ENCODE measurements at places on chromosomes 11 and 22. TPM values are rescaled to one million over a fixed set of nuclear protein-coding genes. Genes with fewer than 3 reads are reported as not detected.

Gene KCNK4
- total RNA-seq, result not detected

Gene NAALADL1
- 6.3 TPM for total RNA-seq

Gene POU2AF2
- total RNA-seq, result not detected

Gene SOX10
- total RNA-seq, result not detected

DNA sequence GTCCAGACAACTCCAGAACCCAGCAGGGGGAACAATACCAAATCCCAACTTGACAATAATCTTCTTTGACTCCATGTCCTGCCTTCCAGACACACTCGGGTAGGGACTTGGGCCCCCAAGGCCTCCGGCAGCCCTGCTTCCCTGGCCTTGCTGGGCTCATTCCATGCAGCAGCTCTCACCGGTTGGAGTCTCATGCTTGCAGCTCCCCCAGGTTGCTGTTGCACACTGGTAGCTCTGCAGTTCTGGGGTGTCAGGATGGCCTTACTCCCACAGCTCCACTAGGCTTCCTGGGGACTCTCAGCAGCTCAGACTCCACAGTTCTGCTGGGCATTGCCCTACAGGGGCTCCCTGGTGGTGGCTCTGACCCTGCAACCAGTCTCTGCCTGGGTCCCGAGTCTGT lies 42.8 kb downstream of the ST3GAL4 start:
- DNase-seq, result no peak

GRCh38 chr11:133911171-133911570 lies 45.6 kb downstream of the IGSF9B start:
- DNase-seq, result no peak

DNA sequence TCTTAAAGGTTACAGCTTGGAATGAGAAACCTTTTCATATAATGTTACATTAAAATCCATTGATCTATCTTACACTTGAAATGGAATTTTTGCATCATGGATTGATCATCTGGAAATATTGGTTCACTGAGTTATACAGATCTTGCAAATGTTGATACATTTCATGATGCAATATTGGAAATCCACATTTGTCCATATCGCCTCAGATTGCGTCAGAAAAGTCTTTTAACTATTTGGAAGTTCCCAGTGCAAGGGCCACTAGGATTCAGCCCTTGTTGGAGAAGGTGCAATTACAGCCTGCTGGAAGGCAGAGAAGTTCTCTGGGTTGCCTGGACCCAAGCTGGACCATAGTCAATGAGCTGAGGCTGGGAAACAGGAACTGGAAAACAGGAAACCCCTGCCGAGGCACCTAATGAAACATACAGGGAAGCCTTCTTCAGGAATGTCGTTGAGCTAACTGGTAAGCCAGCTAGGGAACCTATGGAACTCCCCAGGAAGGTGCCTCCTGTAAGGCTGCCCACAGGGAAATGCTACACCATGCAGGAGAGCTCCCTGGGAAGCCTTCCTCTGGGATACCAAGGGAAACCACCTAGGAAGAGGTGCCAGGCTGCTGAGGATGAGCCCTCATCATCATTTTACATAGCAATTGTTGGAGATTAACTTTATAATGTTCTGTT lies 600.4 kb upstream of the CADM1 start:
- DNase-seq, result no peak

GRCh38 chr11:45704635-45705034 lies 39.2 kb upstream of the CHST1 start:
- DNase-seq, result no peak

DNA sequence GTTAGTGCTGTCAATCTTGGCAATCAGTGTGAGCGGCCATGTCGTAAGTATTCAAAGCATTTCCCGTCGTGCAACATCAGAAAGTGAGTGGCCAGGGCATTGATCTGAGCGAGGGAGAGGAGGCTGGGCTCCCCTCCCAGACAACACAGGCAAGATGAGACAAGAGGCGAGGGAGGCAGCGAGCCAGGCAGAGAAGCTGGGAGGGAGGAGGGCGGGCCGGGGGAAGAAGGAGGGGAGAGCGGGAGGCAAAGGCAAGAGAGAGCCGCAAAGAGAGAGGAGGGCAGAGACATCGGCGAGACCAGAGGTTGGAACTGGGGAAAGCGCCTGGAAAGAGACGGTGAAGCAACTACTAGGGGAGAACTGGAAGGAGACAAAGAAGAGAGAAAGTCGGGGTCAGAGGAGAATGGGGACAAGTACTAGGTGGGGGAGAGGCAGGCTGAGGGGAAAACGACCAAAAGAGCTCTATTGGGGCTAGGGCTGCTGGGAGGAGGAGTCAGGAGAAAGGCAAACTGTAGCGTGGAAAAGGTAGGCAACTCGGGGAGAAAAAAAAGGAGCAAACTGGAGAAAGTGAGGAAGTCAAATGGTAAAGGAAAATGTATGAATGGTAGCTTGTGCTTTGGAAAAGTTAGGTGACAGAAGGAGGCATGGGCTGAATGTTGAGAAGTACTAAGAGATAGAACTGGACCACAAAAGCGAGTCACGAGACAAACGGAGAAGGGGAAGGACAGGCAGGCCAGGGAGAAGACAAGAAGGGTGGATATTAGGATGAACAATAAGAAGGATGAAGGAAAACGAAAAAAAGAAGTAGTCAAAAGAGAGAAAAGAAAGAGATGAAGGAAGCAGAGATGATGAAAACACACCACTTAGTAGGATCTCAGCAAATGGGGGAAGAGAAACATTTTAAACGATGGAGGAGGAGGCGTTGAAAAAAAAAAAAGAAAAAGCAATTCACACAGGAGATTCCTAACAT lies 130.5 kb upstream of the C11orf58 start:
- no peak for DNase-seq

DNA sequence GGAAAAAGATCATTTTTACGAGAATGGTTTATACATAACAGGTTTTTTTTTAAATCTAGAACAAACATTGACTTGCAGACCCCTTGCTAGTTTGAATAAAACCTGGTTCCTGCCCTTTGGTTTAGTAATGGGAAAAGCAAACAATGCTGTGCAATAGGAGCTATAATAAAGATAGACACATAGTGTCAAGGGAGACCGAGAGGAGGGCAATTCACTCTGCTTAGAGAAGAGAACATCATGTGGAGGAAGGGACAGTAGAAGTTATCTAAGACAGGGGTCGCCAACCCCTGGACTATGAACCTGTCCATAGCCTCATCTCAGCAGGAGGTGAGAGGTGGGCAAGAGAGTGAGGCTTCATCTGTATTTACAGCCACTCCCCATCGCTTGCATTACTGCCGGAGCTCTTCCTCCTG lies 7.0 kb upstream of the RDX start:
- no peak for DNase-seq

DNA sequence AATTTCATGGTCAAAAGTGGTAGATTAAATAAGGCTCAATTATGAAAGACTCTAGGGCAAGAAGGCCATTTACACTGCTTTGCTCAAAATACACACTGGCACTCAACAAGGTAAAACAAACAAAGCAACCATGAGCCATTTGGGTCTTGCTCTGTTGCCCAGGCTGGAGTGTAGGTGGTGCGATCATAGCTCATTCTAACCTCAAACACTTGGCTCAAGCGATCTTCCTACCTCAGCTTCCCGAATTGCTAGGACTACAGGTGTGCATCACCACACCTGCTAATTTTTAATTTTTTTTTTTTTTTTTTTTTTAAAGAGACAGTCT lies 10.9 kb upstream of the AGBL2 start:
- DNase-seq, result no peak

DNA sequence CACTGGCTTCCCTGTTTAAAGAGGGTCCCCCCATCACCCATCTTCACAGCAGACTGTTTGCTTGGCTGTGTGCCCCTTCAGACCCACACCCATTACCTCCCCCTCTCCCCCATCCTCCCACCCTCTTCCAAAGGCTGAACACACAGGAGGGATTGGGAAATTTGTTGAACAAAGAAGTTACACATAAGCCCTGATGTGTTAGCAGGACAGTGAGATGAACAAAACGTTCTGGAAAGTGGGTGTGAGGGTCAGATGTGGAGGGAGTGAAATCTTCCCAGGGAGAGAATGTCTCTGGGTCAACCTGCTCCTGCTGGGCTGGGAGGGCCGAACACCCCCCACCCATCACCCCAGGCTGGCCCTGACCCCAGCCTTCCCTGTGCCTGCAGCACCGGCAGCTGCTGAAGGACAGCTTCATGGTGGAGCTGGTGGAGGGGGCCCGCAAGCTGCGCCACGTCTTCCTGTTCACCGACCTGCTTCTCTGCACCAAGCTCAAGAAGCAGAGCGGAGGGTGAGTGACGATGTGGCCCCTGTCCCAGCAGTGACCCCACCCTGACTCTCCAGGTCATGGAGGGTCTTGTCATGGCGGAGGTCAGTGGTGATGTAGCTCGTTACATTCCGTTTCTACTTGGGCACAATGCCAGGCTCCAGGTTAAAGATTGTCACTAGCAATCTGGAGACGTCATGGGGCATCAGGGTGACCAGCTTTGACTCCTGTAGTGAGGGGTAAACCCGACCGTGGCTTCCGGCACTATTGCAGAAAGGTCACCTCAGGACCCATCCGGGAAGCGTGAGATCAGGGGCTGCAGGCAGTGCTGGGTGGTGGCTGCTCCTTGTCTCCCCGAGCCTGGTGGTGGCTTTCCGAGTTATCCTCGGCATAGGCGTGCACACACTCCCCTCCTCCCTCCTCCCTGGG lies 103.5 kb downstream of the BCR start:
- no peak for DNase-seq

DNA sequence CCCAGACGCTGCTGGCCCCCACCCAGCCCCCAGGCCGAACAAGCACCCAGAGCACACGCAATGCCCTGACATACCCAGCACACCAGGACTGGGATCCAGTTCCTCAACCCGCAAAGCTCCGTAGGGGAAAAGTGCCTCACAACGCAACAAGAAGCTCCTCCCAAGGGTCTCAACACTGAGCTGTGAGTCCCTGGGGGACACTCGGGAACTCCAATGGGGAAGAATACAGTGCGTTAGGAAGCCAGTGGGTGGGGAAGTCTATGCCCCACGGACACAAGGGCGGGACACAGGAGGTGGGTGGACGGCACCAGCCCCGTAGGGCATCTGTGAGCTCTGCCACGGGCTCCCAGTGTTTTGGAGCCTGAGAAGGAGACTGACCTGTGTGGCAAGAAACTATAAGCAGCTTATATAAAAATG lies 1.6 kb downstream of the DEAF1 start:
- no peak for DNase-seq

GRCh38 chr22:23256986-23257888 lies 76.9 kb downstream of the BCR start:
- no peak for DNase-seq

Measured in activated CD4-positive, alpha-beta T cell treated with anti-CD3 and anti-CD28 coated beads, Interleukin-2, amount 10 ng/mL, durations not matched to agents 7 days and 5 days (primary cell).